Pons (tissue), 1 donor: ENCODE measurements at places on chromosomes 4 and X.

DNA sequence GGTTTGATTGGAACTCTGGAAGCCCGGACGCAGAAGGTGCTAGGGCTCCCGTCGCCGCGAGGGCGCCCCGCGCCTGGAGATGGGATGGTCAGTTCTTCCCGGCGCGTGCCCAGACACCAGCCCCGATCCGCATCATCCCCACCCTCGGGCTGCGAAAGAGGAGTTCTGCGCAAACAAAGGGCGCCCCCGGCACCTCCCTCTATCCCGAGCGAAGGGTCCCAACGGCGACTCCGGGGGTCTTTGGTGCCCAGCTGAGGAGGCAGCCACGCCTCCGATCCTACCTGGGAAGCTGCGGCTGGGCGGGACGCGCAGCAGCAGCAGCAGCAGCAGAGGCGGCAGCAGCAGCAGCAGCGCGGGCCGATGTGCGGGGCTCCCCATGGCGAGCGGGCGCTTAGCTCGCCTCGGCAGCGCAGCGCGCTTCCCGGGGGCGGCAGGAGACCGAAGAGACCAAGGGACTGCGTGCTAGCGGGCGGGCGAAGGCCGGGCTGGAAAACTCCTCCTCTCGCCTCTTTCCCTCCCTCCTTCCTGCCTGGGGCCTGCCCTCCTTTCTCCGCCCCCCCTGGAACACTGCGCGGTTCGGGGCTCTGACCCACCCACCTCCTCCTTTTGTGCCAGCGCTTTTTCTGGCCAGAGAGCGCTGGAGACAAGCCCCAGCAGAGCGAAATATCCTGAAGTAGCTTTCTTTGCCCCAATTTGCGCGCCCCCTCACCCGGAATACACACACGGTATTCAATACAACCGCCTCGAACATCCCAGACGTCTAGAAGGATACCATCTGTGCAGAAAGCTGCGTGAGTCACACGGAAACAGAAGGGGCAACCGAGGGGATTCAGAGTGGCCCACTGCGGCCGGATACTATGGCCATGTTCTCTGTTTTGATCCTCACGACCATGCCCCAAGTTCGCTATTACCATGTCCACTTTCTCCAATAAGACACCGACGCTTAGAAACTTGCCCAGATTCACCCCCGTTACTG is at the start of gene SRPX:
Gene SRPX, minus strand, starts transcription at position 457 of the 976 bp plus-strand sequence. Its CDS starts 79 bp downstream, at position 378.
- no peak for DNase-seq

- DNase-seq, result no peak
Observed at GRCh38 chrX:118631586-118631985, 95.8 kb upstream of the IL13RA1 start.

- no peak for DNase-seq
Observed at GRCh38 chr4:5752376-5753184, 41.6 kb downstream of the EVC start.

- no peak for DNase-seq
Observed at GRCh38 chr4:154307451-154307850, 184.1 kb downstream of the DCHS2 start.

- peak; percentile 54 for DNase-seq
Observed at GRCh38 chr4:139633661-139634060, 32.0 kb upstream of the MGST2 start.
